Left cardiac atrium (tissue), 4 donors: ENCODE measurements at places on chromosomes 1 and 21. TPM values are rescaled to one million over a fixed set of nuclear protein-coding genes. Genes with fewer than 3 reads are reported as not detected.

GRCh38 chr1:9128520-9129265 lies at the start of gene GPR157:
TSS of gene GPR157 (minus strand) at chr1:9129102. CDS start at chr1:9129027, 75 bp downstream.
- peak; percentile 94 for DNase-seq

GRCh38 chr1:228837817-228838716 lies 102.8 kb downstream of the RHOU start:
- peak; percentile 75 for DNase-seq

DNA sequence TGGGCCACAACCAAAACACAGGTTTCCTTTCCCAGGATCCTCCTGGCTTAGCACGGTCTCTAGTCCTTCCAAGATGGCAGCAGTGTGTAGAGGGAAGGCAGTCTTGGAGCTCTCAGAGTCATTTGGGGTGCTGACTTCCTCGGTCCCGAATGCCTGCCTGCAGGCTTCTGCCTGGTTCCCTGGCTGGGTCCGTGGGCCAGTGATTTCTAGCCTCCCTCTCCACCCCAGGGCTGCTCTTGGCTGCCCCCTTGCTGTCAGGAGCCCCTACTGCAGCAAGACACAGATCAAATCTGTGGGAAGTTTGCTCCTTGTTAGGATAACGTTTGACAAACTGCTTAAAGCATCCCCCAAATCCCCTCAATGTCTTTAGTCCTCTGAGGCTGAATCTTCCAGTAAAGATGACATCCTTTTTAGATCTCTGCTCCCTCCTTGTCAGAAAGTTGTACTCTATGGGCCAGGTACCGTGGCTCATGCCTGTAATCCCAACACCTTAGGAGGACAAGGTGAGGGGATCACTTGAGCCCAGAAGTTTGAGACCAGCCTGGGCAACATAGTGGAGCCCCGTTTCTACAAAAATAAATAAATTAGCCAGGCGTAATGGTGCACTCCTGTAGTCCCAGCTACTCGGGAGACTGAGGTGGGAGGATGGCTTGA lies 272.5 kb downstream of the RRAGC start:
- DNase-seq, result peak; percentile 37

GRCh38 chr1:107975851-107976250 lies 10.9 kb upstream of the VAV3 start:
- DNase-seq, result no peak

The ERICH3 gene
- total RNA-seq, result not detected

The IRF2BP2 gene
- 98.0 TPM for total RNA-seq
